ENCODE measurements at places on chromosomes 11 and 22. TPM values are rescaled to one million over a fixed set of nuclear protein-coding genes. Genes with fewer than 3 reads are reported as not detected.

Gene GAL3ST1
- not detected for total RNA-seq

Gene OVCH2
- not detected for total RNA-seq

DNA sequence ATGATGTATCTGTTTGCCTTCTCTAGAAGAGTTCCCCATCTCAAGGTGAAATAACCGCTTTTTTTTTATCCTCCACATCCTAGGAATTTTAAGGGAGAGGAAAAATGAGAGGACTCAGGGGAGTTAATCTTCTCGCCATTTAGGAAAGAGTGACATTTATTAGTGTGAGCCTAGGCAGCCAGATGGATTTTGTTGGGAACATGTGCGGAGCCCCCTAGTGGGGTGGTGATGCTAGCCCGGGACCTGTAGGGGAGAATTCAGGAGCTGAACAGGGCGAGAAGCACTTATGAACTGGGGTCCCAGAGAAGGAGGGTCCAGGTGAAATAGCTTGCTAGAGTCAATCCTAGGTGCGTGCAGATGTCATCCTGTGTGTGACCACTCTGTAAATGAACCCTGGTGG is 10.7 kb downstream of the IL17RA start:
- no peak for DNase-seq
- H3K4me3 ChIP-seq, result no peak overlapping the region
- no peak overlapping the region for H3K27ac ChIP-seq
- no peaks in the 10 kb centered on the region for H3K4me1 ChIP-seq
- no peaks in the 10 kb centered on the region for H3K27me3 ChIP-seq
- H3K36me3 ChIP-seq, result peaks cover 34% of the 10 kb centered on the region

- H3K4me3 ChIP-seq, result no peak overlapping the region
- H3K36me3 ChIP-seq, result no peaks in the 10 kb centered on the region
- H3K27me3 ChIP-seq, result no peaks in the 10 kb centered on the region
- DNase-seq, result no peak
Measured at GRCh38 chr11:5071799-5072198, 2.4 kb downstream of the OR52E1 start.

GRCh38 chr22:24200619-24201212 is 19.4 kb downstream of the SUSD2 start:
- no peaks in the 10 kb centered on the region for H3K27me3 ChIP-seq
- H3K4me3 ChIP-seq, result no peak overlapping the region
- no peak overlapping the region for H3K27ac ChIP-seq

Gene MUC6
- total RNA-seq, result not detected

Gene OR10D3
- not detected for total RNA-seq

All from vagina (tissue), 2 donors.